CD14-positive monocyte (primary cell): ENCODE measurements at places on chromosomes 5 and 9. TPM values are rescaled to one million over a fixed set of nuclear protein-coding genes. Genes with fewer than 3 reads are reported as not detected.

DNA sequence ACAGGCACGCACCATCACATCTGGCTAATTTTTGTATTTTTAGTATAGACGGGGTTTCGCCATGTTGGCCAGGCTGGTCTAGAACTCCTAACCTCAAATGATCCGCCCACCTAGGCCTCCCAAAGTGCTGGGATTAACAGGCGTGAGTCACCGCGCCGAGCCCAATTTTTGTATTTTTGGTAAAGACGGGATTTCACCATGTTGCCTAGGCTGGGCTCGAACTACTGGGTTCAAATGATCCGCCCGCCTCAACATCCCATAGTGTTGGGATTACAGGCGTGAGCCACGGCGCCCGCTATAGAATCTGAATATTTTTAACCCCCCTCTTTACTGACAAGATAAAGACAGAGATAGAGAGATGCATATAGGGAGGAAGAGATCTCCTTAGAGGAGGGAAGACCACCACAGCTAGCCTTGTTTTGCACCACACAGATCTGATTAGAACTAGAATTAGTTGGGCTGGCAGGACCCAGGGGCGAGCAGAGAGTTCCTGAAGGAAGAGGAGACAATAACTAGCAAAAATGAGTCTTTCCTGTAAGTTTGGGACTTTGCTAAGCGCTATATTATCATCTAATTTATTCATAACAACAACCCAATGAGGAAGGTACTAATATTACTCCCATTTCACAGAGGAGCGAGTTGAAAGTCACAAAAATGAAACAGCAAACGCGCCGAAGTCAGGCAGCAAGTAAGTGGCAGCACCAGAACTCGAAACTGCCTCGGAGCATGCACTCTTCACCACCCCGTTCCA lies 1.5 kb upstream of the ANKHD1 start:
- DNase-seq, result no peak

PDCD1LG2 gene
- 0.16 TPM for polyA plus RNA-seq

DNA sequence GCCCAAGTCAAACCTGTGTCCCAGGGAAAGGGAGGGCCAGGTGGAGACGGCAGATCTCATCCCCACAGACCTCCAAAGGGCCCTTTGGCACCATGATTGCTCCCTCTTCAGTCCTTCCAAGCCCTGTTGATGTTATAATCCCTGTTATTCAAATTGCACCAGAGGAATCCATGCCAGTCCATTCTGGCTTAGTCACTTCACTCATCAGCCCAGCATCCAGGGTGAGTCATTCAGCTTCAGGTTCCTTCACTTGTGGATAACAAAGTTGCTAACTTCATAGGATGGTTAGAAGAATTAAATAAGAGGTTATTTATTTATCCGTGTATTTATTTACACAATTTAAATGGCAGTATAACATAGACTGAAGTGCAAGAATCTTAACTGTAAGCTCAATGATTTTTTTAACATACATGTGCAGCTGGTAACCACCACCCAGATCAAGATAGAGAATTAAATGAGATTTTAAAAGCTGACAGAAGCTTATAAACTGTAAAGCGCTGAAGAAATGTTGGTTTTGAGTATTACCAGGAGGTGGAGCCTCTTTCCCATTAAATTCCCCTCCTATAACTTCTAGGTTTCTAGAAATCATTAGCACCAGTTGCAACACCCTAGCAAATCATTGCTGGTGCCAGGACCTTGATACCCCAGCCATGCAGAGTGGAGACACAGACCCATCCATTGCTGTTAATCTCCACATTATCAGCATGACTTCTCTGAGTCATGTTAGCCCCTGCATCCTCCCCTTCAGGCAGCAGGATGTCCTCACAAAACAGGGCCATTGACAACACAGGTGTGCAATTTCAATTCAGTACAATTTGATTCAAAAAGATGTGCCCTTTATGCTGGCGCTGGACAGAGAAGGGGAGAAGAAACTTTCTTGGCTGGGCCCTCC lies 77.4 kb downstream of the SEC61B start:
- no peak for DNase-seq

GRCh38 chr5:153352685-153353219 lies 137.7 kb upstream of the GRIA1 start:
- DNase-seq, result no peak

DNA sequence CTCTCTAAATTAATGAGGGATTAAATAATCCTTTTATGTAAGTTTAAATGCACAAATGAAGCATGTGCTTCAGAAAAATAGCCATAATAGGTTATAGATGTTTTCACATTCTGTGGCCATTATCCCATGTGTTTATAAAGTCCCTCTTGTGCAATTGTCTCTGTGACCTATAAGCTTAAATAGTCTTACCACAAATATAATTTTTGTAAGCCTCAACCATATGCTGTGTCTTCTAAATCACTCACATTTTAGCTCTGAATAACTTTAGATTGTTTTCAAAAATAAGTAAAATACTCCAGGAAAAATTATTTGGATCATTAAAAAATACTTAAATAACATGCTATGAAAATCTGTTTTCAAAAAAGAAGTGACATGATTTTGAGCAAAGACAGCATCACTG lies 1894.7 kb downstream of the MAT2B start:
- no peak for DNase-seq

DNA sequence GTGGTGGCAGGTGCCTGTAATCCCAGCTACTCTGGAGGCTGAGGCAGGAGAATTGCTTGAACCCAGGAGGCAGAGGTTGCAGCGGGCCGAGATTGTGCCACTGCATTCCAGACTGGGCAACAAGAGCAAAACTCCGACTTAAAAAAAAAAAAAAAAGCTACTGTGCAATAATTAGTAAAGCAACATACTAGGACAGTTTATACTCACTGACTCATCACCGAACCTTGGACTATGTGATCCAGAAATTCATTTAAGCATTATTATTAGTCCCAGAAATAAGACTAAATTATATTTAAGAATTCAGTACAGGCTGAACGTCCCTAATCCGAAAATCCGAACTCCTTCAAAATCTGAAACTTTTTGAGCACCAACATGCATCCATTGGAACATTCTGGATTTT lies 37.8 kb downstream of the GOLPH3 start:
- DNase-seq, result no peak
